ENCODE measurements at places on chromosomes 11 and 22.

- no peaks in the 10 kb centered on the region for H3K4me1 ChIP-seq
- H3K27me3 ChIP-seq: no peaks in the 10 kb centered on the region
These were observed 208.5 kb downstream of the TENM4 start for GRCh38 chr11:79232346-79232745.

GRCh38 chr11:103897160-103897936 is 139.1 kb upstream of the DDI1 start:
- no peaks in the 10 kb centered on the region for H3K36me3 ChIP-seq
- H3K4me3 ChIP-seq: no peak overlapping the region
- DNase-seq: no peak
- H3K27me3 ChIP-seq: no peaks in the 10 kb centered on the region
- H3K4me1 ChIP-seq: no peaks in the 10 kb centered on the region
- H3K27ac ChIP-seq: no peak overlapping the region

GRCh38 chr22:45334528-45334927 is 24.8 kb downstream of the FAM118A start:
- no peak overlapping the region for H3K4me3 ChIP-seq
- no peak for DNase-seq
- H3K27ac ChIP-seq: peak overlapping the region; percentile 65
- no peaks in the 10 kb centered on the region for H3K27me3 ChIP-seq

GRCh38 chr11:14393129-14393528 is 34.1 kb upstream of the RRAS2 start:
- no peak overlapping the region for H3K4me3 ChIP-seq
- no peaks in the 10 kb centered on the region for H3K36me3 ChIP-seq
- peaks cover 10% of the 10 kb centered on the region for H3K4me1 ChIP-seq
- H3K27me3 ChIP-seq: peaks cover 11% of the 10 kb centered on the region
